ENCODE measurements at places on chromosomes 7 and 10. TPM values are rescaled to one million over a fixed set of nuclear protein-coding genes. Genes with fewer than 3 reads are reported as not detected.

GRCh38 chr10:112752288-112752687 is 197.8 kb upstream of the TCF7L2 start:
- no peak for DNase-seq

DNA sequence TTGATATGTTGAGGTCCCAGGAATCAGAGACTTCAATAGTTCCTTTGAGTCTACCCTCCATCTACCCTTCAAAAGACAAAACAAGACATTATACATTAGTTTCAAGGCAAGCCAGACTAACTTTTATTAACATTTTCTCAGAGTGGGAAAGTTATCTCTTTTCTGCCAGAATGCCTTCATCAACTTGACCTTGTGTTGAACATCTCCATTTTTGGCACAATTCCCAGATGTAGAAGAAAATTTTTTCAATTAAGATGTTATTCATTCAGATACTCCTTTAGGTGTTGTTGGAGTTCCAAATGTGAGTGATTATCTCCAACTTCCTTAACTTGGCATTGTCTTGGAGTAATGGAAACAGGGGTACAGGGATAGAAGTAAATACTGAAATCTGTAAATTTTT is 59.1 kb downstream of the NRF1 start:
- no peak for DNase-seq

DNA sequence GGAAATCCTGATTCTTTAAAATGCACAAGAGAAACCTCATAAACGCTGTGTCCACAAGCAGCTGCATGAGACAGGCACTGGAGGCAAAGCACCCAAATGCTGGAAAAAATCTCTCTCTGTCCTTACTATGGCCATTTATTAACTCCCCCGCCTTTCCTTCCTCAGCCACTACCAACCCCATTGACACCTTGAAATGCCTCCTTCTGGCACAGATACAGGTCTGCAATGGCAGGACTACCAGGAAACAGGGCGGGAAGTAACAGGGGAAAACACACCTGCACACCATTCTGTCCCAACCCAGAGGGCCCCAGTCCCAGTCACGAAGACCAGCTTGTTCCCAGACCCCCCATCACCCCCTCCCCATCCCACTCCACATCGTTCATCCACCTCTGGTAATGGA is 224.3 kb downstream of the PARD3 start:
- DNase-seq = no peak

- no peak for DNase-seq
Observed at GRCh38 chr7:138030679-138031351, 28.9 kb upstream of the CREB3L2 start.

- no peak for DNase-seq
Observed at GRCh38 chr7:142808461-142808801, 37.7 kb downstream of the PRSS2 start.

DNA sequence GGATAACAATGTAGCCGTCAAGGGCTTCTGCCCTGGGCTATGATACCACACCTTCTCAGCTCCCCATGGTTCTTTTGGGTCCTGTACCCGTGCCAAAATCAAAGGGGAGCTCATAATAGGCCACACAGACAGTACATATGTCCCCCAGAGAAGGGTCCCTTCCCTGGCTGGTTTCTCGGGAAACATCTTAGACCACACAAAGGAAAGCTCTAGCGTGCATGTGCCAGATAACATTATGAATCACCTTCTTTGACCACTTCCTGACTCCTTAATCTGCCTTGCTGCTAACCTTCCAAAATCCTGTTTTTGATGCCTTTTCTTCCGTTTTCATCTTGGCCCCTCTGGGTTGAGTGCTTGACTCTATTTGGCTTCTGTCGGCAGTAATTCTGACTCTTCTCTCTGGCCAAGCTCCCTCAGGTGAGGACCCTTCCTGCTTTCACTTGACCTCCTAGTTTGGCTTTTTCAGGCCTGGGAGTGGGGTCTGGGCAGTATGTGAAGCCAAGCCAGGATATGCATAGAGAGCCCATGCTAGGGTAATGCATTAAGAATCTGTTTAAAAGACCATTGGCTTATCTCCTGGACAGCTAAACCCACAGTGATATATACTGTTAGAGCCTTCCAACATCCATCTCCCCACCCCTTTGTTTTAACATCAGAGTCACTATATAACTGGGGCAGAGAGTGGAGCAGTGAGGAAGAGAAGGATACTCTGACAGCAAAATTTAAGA is 84.8 kb downstream of the ANLN start:
- DNase-seq = no peak

GRCh38 chr10:77070346-77070745 is 567.3 kb downstream of the KCNMA1 start:
- no peak for DNase-seq

DNA sequence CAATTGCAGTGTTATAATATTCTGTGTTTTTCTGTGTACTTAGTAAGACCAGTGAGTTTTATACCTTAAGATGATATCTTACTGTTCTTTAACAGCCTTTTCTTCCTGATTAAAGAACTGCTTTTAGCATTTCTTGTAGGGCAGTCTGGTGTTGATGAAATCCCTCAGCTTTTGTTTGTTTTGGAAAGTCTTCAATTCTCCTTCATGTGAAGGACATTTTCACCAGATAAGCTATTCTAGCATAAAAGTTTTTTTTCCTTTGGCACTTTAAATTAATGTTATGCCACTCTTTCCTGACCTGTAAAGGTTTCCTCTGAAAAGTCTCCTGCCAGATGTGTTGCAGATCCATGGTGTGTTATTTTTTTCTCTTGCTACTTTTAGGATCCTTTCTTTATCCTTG is 1059.8 kb downstream of the LRMDA start:
- DNase-seq = no peak

GRCh38 chr7:154646126-154647013 is 356.6 kb downstream of the PAXIP1 start:
- no peak for DNase-seq

GRCh38 chr7:418636-419280 is 100.9 kb downstream of the PDGFA start:
- DNase-seq = no peak

- DNase-seq = no peak
Observed at GRCh38 chr7:117323305-117323850, 520 bp upstream of the WNT2 start.

- DNase-seq = no peak
Observed at GRCh38 chr7:14258441-14258840, 269.0 kb upstream of the ETV1 start.

The TMEM213 gene
- total RNA-seq = not detected
